ENCODE measurements at places on chromosomes 3 and 15. TPM values are rescaled to one million over a fixed set of nuclear protein-coding genes. Genes with fewer than 3 reads are reported as not detected.

Gene LRRC34
- total RNA-seq: 1.0 TPM

- DNase-seq: no peak
Measured at GRCh38 chr3:197124713-197125112, 95.1 kb upstream of the MELTF start.

- DNase-seq: no peak
Measured at GRCh38 chr3:37964716-37965115, 25.9 kb upstream of the VILL start.

DNA sequence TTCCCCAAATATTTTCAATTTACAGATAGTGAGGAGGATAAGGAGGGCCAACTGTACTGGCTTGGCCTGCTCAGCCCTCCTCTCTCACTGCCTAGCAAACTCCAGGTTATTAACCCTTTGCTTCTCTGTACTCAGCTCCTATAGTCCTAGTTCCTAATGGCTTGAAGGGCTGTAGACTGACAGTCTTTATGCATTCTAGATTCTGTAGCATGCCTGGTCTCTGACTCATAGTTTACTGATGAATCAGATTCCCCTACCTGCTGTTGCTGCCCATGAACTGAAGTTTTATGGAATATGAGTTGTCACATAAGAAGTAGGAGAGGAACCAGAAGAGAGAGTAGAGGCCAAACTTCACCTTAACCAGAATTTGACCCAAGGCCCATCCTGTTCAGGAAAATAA, 27.1 kb upstream of the MAP3K13 start:
- DNase-seq: no peak

DNA sequence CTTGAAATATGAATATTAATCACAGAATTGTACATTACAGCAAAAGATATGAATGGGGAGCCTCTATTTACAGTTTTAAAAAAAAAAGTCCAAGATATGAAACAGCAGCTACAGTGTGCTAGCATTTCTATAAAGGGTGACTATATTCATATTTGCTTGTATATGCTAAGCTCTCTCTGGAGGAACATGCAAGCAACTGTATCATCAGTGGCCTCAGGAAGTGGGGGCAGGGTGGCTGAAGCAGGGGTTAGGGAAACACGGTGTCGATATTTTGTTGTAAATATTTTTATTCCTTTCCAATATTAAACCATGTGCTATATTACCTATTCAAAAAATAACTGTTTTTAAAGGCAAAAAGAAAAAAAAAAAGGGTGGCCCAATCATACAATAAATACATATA, 2.3 kb downstream of the UACA start:
- DNase-seq: no peak

DNA sequence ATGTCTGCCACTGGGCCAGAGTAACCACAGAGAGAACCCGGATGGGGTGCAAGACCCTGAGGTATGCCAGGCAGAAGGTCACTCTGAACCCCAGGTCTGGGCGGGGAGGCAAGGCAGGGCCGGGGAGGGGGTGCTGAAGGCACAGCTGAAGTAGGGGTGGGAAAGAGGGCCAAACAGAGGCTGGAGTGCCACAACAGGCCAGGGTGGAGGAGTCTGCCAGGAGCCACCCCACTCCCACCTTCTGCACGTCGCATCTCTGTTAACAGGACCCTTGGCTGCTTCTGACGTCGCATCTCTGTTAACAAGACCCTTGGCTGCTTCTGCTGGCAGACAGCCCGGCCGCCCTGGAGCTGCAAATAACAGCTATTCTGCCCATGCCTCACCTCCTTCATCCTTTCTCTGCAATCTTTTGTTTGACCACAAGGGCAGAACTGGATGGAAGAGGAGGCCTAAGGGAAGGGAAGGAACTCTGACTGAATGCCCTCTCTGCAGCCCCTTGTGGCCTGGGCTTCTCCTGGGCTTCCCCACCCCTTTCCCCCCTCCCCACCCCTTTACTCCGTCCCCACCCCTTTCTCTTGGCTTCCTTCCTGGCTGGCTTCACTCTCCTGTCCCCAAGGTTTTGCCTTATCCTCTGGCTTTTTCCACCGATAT, 20.6 kb upstream of the FBLN2 start:
- DNase-seq: no peak

Data from breast epithelium (tissue), 4 donors.